ENCODE measurements at places on chromosomes 1 and 21. TPM values are rescaled to one million over a fixed set of nuclear protein-coding genes. Genes with fewer than 3 reads are reported as not detected.

GORAB gene
- 7.3 TPM for polyA plus RNA-seq

GRCh38 chr21:41815652-41816582 is 49.1 kb upstream of the RIPK4 start:
- H3K27me3 ChIP-seq, result no peaks in the 10 kb centered on the region
- DNase-seq, result no peak
- H3K27ac ChIP-seq, result no peak overlapping the region
- H3K36me3 ChIP-seq, result peaks cover 16% of the 10 kb centered on the region

GRCh38 chr1:219954052-219954451 is 25.7 kb upstream of the SLC30A10 start:
- H3K27ac ChIP-seq, result no peak overlapping the region
- no peak overlapping the region for H3K4me3 ChIP-seq
- H3K27me3 ChIP-seq, result no peaks in the 10 kb centered on the region
- no peaks in the 10 kb centered on the region for H3K4me1 ChIP-seq

FBLIM1 gene
- polyA plus RNA-seq, result 31.6 TPM

DNA sequence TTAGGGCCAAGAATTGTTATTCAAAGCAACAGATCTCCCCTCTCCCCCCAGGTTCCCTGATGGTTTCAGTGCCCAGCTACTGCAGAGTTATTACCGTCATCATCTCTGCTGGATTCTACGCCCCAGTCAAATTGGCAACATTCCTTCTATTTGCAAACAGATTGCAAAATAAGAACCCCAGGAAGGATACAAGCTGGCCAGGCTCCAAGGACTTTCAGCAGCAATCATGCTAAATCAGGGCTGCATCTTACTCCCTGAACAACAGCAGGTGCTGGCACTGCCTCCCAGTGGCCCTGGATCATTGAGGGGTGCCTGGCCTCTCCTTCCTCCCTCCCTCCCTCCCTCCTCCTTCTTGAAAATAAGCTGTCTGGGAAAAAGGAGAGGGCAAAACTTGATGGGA is 521.6 kb upstream of the BEND5 start:
- H3K27ac ChIP-seq, result no peak overlapping the region
- no peaks in the 10 kb centered on the region for H3K4me1 ChIP-seq
- DNase-seq, result no peak
- no peaks in the 10 kb centered on the region for H3K27me3 ChIP-seq
- no peaks in the 10 kb centered on the region for H3K36me3 ChIP-seq

DNA sequence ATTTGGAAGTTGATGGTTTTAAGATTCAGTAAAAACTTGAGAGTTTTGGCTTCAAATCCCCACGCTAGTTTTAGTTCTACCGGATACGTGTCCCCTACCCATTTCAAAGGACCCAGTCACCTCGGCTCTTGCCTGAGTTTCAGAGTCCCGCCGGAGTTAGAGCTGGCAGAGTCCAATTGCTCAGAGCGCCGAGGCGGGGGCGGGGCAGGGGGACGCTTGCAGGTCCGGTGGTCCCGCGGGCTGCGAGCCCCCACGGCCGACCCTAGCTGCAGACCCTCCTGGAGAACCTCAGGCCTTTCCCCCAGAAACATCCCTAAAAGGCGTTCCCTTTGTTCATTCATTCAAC is 765 bp upstream of the VPS45 start:
- H3K36me3 ChIP-seq, result peaks cover 8% of the 10 kb centered on the region
- DNase-seq, result peak; percentile 59
- H3K27ac ChIP-seq, result peak overlapping the region; percentile 90
- peak overlapping the region; percentile 68 for H3K4me3 ChIP-seq

- H3K36me3 ChIP-seq, result no peaks in the 10 kb centered on the region
- DNase-seq, result no peak
- no peak overlapping the region for H3K4me3 ChIP-seq
- H3K4me1 ChIP-seq, result no peaks in the 10 kb centered on the region
- no peak overlapping the region for H3K27ac ChIP-seq
- H3K27me3 ChIP-seq, result no peaks in the 10 kb centered on the region
Measured at GRCh38 chr1:90810681-90811080, 93.6 kb upstream of the BARHL2 start.

DNA sequence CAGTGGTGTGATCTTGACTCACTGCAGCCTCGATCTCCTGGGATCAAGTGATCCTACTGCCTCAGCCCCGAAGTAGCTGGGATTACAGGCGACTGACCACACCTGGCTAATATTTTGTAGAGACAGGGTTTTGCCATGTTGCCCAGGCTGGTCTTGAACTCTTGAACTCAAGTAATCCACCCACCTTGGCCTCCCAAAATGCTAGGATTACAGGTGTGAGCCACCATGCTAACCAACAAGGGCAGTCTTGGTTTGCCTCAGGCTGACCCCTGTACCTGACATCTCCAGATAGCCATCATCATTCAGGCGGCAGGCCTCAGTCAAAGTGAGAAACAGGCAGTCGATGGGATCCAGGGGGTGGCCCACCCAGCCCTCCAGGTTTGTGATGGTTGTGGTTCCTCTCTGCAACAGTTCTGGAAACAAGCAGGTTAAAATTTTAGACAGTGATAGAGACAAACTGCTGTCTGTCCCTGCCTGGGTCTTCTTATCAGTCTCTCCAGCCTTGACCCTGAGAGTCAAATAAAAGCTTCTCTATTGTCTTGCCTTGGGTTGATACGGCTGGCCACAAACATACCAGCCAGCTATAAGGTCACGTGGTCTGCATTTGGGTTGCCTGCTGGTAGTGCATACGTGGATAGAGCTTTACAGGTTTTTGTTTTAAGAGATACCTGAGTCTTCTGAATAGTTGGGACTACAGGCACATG is 26.8 kb downstream of the UROD start:
- H3K4me3 ChIP-seq, result no peak overlapping the region
- H3K4me1 ChIP-seq, result no peaks in the 10 kb centered on the region
- H3K27me3 ChIP-seq, result no peaks in the 10 kb centered on the region
- H3K36me3 ChIP-seq, result peaks cover 33% of the 10 kb centered on the region

CDC20 gene
- polyA plus RNA-seq, result 0.38 TPM

GRCh38 chr1:1832166-1832565 is 53.9 kb upstream of the NADK start:
- H3K36me3 ChIP-seq, result peaks cover 48% of the 10 kb centered on the region
- peaks cover 40% of the 10 kb centered on the region for H3K4me1 ChIP-seq
- no peak overlapping the region for H3K27ac ChIP-seq
- H3K4me3 ChIP-seq, result no peak overlapping the region
- DNase-seq, result no peak
- H3K27me3 ChIP-seq, result no peaks in the 10 kb centered on the region

PTGER3 gene
- 2.3 TPM for polyA plus RNA-seq

DNA sequence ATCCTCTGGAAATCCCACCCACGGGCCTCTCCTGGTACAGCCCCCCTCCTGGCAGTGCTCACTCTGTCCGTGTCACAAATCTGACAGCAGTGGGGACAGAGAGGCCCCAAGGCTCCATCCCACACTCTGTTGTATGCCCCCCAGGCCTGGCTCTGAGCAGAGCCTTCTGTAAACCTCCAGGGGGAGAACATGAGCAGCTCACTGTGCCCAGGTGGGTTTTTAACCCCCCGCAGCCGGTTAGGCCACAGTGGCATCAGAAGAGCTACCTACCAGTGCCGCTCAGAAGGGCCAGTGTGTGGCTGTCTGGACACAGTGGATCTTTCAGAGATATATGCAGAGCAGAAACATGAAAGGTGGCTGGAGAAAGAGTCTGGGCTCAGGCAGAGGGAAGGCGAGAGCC is 12.0 kb upstream of the GPR153 start:
- no peak overlapping the region for H3K27ac ChIP-seq
- no peaks in the 10 kb centered on the region for H3K4me1 ChIP-seq
- H3K27me3 ChIP-seq, result no peaks in the 10 kb centered on the region
- no peak for DNase-seq
- no peaks in the 10 kb centered on the region for H3K36me3 ChIP-seq

DNA sequence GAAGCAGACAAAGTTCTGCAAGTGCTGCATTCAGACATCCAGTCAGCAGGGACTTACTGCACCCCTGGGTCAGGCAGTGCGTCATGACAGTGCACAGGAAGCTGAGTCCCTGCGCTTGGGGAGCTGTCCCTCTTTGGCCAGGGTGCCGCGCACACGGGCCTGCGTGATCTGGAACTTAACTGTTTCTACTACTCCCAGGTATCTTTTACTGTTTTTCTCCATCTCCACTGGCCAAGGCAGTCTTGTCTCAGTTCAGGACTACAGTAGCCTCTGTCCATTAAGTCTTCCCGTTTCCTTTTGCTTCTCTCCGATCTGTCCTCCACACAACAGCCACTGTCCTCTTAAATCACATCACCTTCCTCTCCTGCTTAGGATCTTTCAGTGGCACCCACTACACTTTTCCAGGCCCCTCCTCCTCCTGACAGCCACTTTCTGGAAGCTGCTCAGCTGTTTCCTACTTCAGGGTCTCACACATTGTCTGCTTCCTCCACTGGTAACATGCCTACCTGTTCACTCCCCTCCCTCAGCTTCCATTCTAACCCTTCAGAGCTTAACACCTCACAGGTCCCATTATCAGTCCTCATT is 15.9 kb downstream of the ERRFI1 start:
- H3K27me3 ChIP-seq, result no peaks in the 10 kb centered on the region
- peak; percentile 57 for DNase-seq
- peaks cover 9% of the 10 kb centered on the region for H3K4me1 ChIP-seq
- peaks cover 6% of the 10 kb centered on the region for H3K36me3 ChIP-seq

- H3K27ac ChIP-seq, result no peak overlapping the region
- H3K4me3 ChIP-seq, result no peak overlapping the region
- H3K36me3 ChIP-seq, result no peaks in the 10 kb centered on the region
Measured at GRCh38 chr1:153485863-153486262, 25.4 kb upstream of the S100A7 start.

DNA sequence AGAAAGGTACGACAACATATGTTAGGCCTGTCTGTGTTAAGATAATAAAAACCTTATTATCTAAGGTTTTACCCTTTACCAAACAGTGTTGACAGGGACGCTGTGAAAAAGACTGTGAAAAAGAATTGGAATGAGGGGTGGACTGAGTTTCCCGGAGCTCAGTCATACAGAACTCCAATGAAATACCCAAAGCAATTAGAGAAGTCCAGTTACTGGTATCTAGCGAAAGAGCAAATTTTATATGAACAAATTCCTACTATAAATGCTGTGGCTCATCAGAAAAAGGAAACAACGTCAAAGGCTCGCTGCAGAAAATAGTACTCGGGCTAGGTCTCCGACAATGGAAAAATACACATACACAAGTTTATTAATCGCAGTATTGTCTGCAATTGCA is 708 bp upstream of the RBBP5 start:
- no peak for DNase-seq
- H3K4me1 ChIP-seq, result peaks cover 27% of the 10 kb centered on the region
- peak overlapping the region; percentile 87 for H3K4me3 ChIP-seq

DNA sequence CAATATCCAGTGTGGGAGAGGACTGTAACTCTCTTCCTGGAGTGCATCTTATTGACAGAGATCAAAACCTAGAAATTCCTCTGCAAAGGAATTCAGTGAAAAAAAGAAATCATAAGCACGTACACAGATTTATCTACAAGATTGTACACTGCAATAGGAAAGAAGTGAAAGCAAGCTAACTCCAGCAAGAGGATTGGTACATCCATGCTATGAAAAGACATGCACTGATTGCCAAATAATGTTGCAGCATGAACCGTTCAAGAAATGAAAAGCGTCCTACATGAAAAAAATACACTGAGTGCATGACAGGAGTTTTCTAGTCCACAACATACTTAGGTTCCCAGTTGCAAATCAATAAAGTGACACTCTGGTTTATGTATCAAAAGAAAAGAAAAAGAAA is 1.9 kb upstream of the MGST3 start:
- H3K4me3 ChIP-seq, result no peak overlapping the region
- no peaks in the 10 kb centered on the region for H3K27me3 ChIP-seq
- peaks cover 35% of the 10 kb centered on the region for H3K4me1 ChIP-seq
- H3K36me3 ChIP-seq, result no peaks in the 10 kb centered on the region
- DNase-seq, result no peak

All from heart left ventricle (tissue), 16 donors.